CD8-positive, alpha-beta memory T cell (primary cell): ENCODE measurements at places on chromosomes 16 and 17. TPM values are rescaled to one million over a fixed set of nuclear protein-coding genes. Genes with fewer than 3 reads are reported as not detected.

GRCh38 chr16:84834403-84834772, 14.6 kb downstream of the CRISPLD2 start:
- H3K4me3 ChIP-seq, result no peak overlapping the region
- no peaks in the 10 kb centered on the region for H3K36me3 ChIP-seq
- DNase-seq, result no peak
- H3K4me1 ChIP-seq, result no peaks in the 10 kb centered on the region

DNA sequence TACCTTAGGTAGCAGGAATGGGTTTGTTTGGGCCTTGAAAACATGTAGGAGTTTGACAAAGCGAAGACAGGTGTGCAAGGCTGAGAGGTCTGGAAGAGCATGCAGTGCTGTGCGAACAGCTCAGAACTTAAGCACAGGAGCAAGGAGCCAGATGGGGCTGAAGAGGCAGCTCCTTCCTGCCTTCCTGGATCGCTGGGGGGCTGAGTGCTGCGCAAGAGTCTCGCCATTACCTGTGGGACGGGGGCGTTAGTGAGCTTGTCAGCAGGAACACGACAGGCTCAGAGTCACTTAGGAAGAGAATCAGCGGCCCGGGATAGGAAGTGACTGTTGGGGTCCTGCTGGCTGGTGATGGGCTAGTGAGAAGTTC, 464 bp upstream of the MRM1 start:
- H3K4me1 ChIP-seq, result peaks cover 28% of the 10 kb centered on the region
- no peak for DNase-seq
- H3K27me3 ChIP-seq, result no peaks in the 10 kb centered on the region
- no peaks in the 10 kb centered on the region for H3K36me3 ChIP-seq
- H3K27ac ChIP-seq, result peak overlapping the region; percentile 76
- H3K4me3 ChIP-seq, result peak overlapping the region; percentile 97

The CCDC200 gene
- total RNA-seq, result 0.33 TPM

- no peak overlapping the region for H3K27ac ChIP-seq
- no peaks in the 10 kb centered on the region for H3K36me3 ChIP-seq
- H3K4me3 ChIP-seq, result no peak overlapping the region
- no peaks in the 10 kb centered on the region for H3K4me1 ChIP-seq
Observed at GRCh38 chr17:10623737-10624338, 33.3 kb downstream of the MYH3 start.

The NLK gene
- 12.8 TPM for total RNA-seq

GRCh38 chr17:61456061-61456681, 3.9 kb downstream of the TBX4 start:
- no peak overlapping the region for H3K27ac ChIP-seq
- H3K4me1 ChIP-seq, result peaks cover 1% of the 10 kb centered on the region
- H3K27me3 ChIP-seq, result peaks cover 58% of the 10 kb centered on the region
- no peak overlapping the region for H3K4me3 ChIP-seq
- H3K36me3 ChIP-seq, result no peaks in the 10 kb centered on the region
- no peak for DNase-seq

The ITGA2B gene
- not detected for total RNA-seq

- peak; percentile 75 for DNase-seq
- peak within 1 kb of the TSS; percentile 37 for H3K4me3 ChIP-seq
- H3K4me1 ChIP-seq, result peaks cover 35% of the 10 kb centered on the region
- H3K27ac ChIP-seq, result no peak within 1 kb of the TSS
- H3K36me3 ChIP-seq, result no peaks in the 10 kb centered on the region
- H3K27me3 ChIP-seq, result no peaks in the 10 kb centered on the region
Observed at GRCh38 chr17:83079352-83079747, at the start of gene METRNL. METRNL (plus strand) TSS chr17:83079609; CDS start chr17:83079816, 207 bp downstream.

- no peak within 1 kb of the TSS for H3K27ac ChIP-seq
- no peak within 1 kb of the TSS for H3K4me3 ChIP-seq
- H3K27me3 ChIP-seq, result no peaks in the 10 kb centered on the region
- H3K36me3 ChIP-seq, result no peaks in the 10 kb centered on the region
Observed at GRCh38 chr17:21376081-21376758, at the start of gene KCNJ12. KCNJ12 (plus strand) TSS chr17:21376357; CDS start chr17:21415343, 38,986 bp downstream.

The MYO18A gene
- total RNA-seq, result 34.0 TPM

DNA sequence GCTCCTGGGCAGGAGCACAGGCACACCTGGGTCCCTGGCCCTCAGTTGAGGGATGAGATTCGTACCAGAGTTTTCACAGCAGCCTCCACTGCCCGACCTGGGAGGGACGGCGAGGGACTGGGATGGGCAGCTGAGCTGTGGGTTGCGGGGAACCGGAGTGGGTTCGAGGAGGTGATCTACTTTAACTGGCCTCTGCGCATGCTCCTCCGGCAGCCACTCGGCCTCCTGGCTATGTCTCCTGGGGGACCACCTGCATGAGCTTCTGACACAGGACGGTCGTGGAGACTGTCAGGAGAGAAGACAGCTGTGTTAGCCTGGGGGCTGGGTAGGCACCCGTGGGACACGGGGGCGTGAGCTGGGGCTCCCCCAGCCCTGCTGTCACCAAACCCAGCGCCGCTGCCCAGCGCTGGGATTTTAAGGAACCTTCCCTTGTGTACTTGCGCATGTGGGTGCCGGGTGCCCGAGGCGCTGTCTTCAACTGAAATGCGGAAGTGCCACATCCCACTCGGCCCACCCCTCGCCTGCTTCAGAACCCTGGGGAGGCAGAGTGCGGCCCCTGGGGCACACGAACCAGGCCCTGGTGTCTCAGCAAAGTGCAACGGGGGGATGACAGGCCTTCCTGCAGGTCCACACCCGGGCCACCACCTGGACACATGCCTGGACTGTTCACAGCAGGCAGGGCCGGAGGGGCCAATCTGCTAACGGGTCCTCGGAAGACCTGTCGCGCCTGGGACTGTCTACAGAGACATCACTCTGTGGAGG, 36.4 kb downstream of the SLC7A5 start:
- H3K27me3 ChIP-seq, result no peaks in the 10 kb centered on the region
- no peak for DNase-seq
- no peak overlapping the region for H3K27ac ChIP-seq
- H3K4me3 ChIP-seq, result no peak overlapping the region

- no peak overlapping the region for H3K27ac ChIP-seq
- H3K4me1 ChIP-seq, result peaks cover 7% of the 10 kb centered on the region
- DNase-seq, result no peak
- peaks cover 8% of the 10 kb centered on the region for H3K27me3 ChIP-seq
Observed at GRCh38 chr17:48497103-48497502, 33.7 kb downstream of the HOXB1 start.

- no peaks in the 10 kb centered on the region for H3K4me1 ChIP-seq
- no peak overlapping the region for H3K4me3 ChIP-seq
- no peaks in the 10 kb centered on the region for H3K27me3 ChIP-seq
- H3K36me3 ChIP-seq, result no peaks in the 10 kb centered on the region
Observed at GRCh38 chr16:57859331-57859730, 57.0 kb upstream of the KIFC3 start.

DNA sequence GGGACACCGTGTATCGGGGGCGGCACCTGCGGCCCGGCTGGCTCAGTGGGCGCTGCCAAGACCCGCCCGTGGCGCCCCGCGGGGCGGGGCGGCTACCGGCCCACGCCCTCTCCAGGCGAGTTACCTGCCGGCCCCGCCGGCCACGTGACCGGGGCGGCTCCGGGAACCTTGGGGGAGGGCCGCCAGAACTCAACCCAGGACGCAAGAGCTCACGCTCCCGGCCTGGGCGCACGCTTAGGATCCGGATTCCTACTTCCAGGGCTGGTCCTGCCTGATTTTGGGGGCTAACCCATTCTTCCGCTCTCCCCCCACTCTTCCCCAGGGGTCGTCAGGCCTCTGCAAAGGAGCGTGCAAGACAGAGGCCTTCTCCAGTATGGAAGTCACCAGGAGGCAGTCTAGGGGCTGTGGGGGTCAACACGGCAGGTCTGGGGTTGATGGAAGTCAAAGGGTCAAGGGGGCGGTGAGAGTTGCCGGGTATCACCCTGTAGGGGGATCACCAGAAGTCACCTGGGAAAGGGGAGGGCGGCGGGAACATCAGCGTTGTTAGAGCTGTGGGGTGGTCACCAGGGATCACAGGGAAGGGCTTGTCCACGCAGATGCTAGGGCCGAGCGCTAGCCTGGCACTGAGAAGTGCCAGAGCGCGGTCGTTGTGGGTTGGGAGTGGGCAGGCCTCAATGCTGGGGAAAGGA, 354 bp upstream of the ESRP2 start:
- H3K4me1 ChIP-seq, result peaks cover 22% of the 10 kb centered on the region
- H3K4me3 ChIP-seq, result peak overlapping the region; percentile 78
- H3K27me3 ChIP-seq, result no peaks in the 10 kb centered on the region
- H3K27ac ChIP-seq, result no peak overlapping the region

DNA sequence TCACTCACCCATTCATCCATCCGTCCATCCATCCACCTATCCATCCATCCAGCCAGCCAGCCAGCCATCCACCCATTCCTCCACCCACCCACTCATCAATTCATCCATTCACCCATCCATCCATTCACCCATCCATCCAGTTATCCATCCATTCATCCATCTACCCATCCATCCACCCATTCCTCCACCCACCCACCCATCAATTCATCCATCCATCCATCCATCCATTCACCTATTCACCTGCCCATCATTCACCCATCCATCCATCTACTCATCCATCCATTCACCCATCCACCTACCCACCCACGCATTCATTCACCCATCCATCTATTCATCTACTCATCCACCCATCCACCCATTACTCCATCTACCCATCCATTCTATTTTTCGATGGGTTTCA, 43.6 kb upstream of the JPH3 start:
- H3K36me3 ChIP-seq, result no peaks in the 10 kb centered on the region
- no peaks in the 10 kb centered on the region for H3K4me1 ChIP-seq
- no peak overlapping the region for H3K27ac ChIP-seq
- no peaks in the 10 kb centered on the region for H3K27me3 ChIP-seq
- no peak for DNase-seq

DNA sequence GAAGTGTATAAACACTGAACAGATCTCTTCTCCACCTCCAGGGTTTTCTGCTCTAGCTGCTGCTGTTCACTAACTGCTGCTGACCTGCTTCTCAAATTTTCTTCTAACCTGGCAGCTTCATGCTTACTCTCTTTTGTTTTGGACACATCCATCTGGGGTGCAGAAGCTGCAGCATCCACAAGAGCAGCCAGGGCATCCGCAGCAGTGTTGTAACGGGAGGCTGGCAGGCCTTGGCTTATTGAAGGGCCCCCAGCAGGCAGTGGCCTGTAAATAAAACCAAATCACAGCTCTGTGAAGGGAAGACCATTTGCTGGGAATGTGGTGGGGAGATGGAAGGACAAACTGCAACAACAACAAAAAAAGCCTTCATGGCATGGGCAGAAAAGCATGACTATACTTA, 62.0 kb downstream of the TTC19 start:
- no peaks in the 10 kb centered on the region for H3K4me1 ChIP-seq
- DNase-seq, result no peak
- H3K27me3 ChIP-seq, result no peaks in the 10 kb centered on the region
- H3K27ac ChIP-seq, result no peak overlapping the region
- H3K4me3 ChIP-seq, result no peak overlapping the region

- no peak for DNase-seq
- H3K4me3 ChIP-seq, result no peak overlapping the region
- H3K27me3 ChIP-seq, result no peaks in the 10 kb centered on the region
- H3K27ac ChIP-seq, result no peak overlapping the region
Observed at GRCh38 chr17:49249292-49249794, 18.8 kb upstream of the PHOSPHO1 start.

The IKZF3 gene
- 119 TPM for total RNA-seq

DNA sequence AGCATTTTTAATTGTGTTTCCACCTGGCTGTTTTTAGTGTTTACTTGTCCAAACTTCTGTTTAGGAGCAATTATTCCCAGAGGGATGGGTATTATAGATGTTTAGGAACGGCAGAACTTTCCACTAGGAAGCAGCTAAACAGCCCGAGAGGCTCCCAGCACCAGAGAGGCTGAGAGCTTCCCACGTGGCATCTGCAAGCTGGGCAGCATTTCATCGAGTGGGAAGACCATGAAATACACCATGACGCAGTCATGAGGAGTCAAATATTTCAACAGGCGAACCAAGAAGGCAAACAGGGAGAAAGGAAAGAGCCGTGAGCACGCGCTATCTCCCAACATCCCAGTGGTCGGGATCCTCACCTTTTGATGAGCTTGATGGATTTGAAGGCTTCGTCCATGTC, 24.1 kb downstream of the TMEM204 start:
- H3K4me3 ChIP-seq, result no peak overlapping the region
- H3K4me1 ChIP-seq, result peaks cover 35% of the 10 kb centered on the region
- peaks cover 11% of the 10 kb centered on the region for H3K36me3 ChIP-seq
- no peak overlapping the region for H3K27ac ChIP-seq

The PTX4 gene
- total RNA-seq, result not detected

The FN3KRP gene
- total RNA-seq, result 39.0 TPM

DNA sequence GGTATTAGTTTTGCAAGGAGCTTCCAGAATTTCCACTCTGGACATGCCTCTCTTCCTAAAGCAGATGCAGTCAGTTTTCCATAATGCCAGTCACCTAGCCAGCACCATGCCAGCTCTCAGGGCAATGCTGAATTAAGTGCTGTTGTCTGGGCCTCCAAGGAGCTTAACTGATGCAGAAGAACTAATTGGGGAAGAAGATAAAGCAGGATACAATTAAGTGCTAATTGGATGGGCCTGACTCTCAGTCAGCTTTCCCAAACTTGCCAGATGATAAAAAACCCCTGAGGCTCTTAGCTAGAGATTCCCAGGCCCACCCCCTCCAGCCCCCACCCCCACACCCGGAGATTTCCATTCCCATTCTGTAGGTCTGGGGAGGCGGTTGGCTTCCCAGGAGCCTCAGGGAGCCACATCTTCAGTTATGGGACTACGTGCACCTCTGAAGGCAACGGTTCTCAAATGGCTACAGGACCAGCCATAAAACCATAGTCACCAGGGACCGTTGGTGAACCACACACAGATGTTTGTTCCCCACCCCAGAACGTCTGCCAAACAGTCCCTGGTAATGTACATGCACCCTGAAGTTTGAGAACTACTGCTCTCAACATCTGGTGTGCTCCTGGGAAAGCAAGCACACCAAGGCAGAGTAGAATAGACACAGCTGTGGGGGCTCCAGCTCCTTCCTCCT, 499.1 kb upstream of the CDH5 start:
- no peaks in the 10 kb centered on the region for H3K36me3 ChIP-seq
- DNase-seq, result no peak
- no peaks in the 10 kb centered on the region for H3K4me1 ChIP-seq
- H3K27me3 ChIP-seq, result no peaks in the 10 kb centered on the region

GRCh38 chr16:76518781-76519180, 241.6 kb downstream of the CNTNAP4 start:
- DNase-seq, result no peak
- no peak overlapping the region for H3K4me3 ChIP-seq
- H3K27me3 ChIP-seq, result no peaks in the 10 kb centered on the region
- H3K36me3 ChIP-seq, result no peaks in the 10 kb centered on the region
- no peaks in the 10 kb centered on the region for H3K4me1 ChIP-seq
- H3K27ac ChIP-seq, result no peak overlapping the region

The RRAD gene
- total RNA-seq, result 0.88 TPM

- no peak overlapping the region for H3K4me3 ChIP-seq
- no peaks in the 10 kb centered on the region for H3K27me3 ChIP-seq
- H3K27ac ChIP-seq, result no peak overlapping the region
- no peaks in the 10 kb centered on the region for H3K36me3 ChIP-seq
- H3K4me1 ChIP-seq, result no peaks in the 10 kb centered on the region
Observed at GRCh38 chr16:9372934-9373890, 281.8 kb downstream of the HAPSTR1 start.

GRCh38 chr16:62475573-62475972, 439.3 kb upstream of the CDH8 start:
- no peaks in the 10 kb centered on the region for H3K4me1 ChIP-seq
- no peaks in the 10 kb centered on the region for H3K27me3 ChIP-seq
- no peak overlapping the region for H3K27ac ChIP-seq
- DNase-seq, result no peak

- H3K4me3 ChIP-seq, result no peak overlapping the region
- H3K27me3 ChIP-seq, result no peaks in the 10 kb centered on the region
- H3K27ac ChIP-seq, result peak overlapping the region; percentile 44
- H3K4me1 ChIP-seq, result peaks cover 52% of the 10 kb centered on the region
Observed at GRCh38 chr17:42311240-42312034, 23.1 kb downstream of the STAT5A start.
